ENCODE measurements at places on chromosomes 4 and X.

GRCh38 chr4:152590179-152591031 is 54.5 kb upstream of the FBXW7 start:
- DNase-seq = no peak

GRCh38 chr4:78939667-78940008 is 400 bp upstream of the PAQR3 start:
- no peak for DNase-seq

- DNase-seq = no peak
Observed at GRCh38 chrX:38126179-38126578, 94.5 kb downstream of the SRPX start.

DNA sequence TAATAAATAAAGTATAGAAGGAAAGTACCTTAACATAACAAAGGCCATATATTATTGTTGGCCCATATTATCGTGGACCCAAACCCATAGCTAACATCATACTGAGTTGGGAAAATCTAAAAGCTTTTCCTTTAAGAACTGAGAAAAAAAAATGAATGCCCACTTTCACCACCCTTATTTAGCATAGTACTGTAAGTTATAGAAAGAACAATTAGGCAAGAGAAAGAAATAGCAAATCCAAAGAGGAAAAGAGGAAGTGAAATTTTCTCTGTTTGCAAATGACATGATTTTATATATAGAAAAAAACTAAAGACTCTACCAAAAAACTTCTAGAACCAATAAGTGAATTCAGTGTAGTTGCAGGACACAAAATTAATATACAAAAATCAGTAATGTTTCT is 1854.6 kb downstream of the PCDH7 start:
- no peak for DNase-seq

DNA sequence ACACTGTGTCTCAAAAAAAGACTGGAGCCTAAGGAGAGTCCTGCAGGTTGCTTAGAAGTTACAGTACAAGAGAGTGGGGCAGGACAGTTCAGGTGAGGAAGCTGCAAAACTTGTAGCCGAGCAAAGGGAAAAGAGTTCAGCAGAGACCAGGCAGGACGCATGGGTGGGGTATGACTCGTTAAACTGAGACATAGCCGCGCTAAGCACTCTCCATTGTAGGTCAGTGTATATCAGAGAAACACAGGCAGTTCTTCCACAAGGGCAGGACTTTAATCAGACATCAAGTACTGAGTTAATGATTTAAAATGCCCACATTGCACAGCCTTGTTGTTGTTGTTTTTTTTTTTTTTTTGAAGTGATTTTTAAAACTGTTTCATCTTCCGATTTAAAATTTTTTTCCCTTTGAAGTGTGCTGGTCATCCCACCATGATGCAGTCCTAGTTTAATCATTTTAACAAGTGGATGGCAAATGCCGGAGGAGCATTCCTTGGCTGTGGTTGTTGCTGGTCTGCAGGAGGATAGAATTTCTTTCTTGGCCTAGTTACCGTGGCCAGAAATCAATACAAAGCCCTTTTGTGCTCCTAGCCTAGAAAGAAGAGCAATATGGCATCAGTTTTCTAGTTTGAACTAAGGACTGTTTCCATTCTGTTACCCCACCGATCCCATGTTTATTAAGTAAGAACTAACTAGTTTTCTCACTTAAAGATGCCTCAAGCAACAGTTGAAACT is 10.3 kb downstream of the LAP3 start:
- DNase-seq = no peak

GRCh38 chr4:11424000-11424399 is 4.7 kb downstream of the HS3ST1 start:
- DNase-seq = peak; percentile 12

DNA sequence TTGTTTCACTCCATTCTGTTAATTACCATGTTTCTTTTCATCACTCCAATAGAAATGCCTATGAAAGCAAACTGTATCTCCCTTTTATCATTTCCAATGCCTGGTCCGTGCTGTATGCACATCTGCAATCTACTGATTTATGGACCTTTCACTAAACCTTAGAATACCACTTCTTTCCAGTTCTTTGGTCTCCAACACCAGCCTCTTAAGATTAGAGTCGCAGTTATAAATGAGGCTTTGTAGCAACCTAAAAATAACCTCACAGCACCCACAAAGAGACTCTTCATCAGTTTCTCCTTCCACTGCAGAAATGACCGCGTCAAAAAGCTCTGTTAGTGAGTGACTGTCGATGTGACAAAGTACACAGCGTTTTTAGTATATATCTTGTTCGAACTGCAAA is 282.6 kb downstream of the ADGRA3 start:
- no peak for DNase-seq

GRCh38 chrX:25067271-25068172 is 51.8 kb upstream of the ARX start:
- no peak for DNase-seq

DNA sequence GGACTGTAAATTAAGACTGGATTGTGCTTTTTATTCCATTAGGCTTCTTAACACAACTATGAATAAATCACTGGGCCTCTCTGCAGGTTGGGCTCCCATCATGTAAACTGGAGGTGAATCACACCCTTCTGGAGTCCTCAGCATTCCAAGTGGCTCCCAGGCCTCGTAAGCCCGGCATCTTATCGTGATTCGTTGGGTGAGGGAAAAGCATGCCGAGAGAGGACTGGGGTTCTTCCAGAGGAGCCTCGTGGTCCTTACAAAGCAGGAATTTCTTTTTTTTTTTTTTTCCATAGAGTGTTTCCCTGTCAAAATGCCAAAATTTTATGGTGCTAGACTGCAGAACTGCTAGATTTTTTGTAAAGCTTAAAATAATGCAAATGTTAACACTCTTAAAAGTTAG is 20.0 kb downstream of the CLDN22 start:
- DNase-seq = no peak

GRCh38 chr4:38919494-38919893 is 51.9 kb downstream of the FAM114A1 start:
- no peak for DNase-seq

DNA sequence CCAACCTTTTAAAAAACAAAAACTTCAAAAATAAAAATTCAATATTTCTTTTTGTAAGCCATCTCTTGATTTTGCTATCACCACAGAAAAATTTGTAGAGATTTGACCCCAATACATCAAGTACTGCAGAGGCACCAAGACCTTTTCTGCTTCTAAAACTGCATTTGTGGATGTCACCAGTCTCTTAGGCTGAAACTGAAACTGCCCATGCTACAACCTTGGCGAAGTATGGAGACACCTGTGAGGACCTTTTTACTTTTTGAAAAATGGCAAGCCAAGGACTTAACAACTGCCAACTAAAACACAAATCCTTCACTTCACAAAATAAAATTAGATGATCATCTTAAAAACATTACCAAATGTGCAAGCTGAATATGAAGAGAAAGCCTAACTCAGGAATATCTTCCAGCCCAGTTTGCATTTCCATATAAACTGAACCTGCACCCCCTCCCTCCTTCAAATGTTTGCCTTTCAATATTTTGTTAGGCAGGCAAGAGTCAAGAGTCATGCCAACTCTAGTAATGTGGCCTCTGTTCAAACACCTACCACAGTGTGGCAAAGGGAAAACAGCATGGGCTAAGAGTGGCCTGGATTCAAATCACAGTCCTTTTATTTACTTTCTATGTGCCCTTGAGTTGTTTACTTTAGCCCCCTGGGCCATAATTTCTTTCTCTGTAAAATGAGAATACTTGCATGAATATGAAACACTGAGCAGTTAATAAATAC is 389.4 kb downstream of the OPHN1 start:
- DNase-seq = no peak

DNA sequence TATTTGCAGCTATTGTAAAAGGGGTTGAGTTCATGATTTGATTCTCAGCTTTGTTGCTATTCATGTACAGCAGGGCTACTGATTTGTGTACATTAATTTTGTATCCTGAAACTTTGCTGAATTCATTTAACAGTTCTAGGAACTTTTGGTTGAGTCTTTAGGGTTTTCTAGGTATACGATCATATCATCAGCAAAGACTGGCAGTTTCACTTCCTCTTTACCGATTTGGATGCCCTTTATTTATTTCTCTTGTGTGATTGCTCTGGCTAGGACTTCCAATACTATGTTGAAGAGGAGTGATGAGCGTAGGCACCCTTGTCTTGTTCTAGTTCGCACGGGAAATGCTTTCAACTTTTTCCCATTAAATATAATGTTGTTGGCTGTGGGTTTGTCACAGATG is 48.1 kb downstream of the NPY1R start:
- DNase-seq = no peak

DNA sequence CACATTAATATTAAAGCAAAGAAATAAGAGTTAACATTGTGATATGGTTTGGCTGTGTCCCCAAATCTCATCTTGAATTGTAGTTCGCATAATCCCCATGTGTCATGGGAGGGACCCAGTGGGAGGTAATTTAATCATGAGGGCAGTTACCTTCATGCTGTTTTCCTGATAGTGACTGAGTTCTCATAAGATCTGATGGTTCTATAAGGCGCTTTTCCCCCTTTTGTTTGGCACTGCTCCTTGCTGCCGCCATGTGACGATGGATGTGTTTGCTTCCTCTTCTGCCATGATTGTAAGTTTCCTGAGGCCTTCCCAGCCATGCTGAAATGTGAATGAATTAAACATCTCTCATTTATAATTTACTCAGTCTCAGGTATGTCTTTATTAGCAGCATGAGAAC is 153.8 kb upstream of the GALNT7 start:
- DNase-seq = no peak

DNA sequence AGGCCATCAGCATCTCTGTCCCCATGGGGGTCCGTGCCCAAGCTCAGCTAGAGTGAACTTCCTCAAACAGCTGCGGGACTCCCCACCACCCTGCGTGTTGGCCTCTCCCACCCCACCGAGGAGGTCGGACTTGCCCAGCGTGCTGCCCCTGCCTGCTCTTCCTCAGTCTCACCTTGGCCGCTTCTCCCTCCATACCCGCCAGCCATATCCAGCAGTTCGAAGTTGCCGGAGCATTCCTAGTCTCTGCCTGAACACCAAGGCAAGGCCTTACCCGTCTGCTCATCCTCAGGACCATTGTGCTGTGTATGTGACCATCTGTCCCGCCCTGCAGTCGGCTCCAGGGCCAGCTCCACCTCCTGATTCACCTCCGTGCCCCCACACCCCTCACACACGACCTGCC is 84.5 kb downstream of the WFS1 start:
- DNase-seq = no peak

DNA sequence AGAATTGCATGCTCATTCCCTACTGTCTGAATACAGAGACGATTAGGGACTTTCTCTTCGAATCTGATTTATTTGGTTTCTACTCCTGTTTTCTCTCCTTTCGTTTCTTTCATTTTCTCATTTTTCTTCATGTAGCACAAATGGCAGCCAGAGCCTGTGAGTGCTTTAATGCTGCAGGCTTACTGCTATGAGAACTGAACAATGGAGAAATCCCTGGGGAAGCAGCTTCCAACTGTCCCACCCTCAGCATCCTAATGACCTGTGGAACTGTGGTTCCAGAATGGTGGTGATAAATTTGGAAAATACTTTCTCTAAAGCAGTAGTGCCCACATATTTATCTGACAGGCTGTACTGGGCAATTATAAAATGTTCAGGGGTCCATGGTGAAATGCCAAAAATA is 930.4 kb downstream of the DMD start:
- DNase-seq = no peak

GRCh38 chrX:141185366-141185765 is 8.4 kb upstream of the LDOC1 start:
- no peak for DNase-seq

DNA sequence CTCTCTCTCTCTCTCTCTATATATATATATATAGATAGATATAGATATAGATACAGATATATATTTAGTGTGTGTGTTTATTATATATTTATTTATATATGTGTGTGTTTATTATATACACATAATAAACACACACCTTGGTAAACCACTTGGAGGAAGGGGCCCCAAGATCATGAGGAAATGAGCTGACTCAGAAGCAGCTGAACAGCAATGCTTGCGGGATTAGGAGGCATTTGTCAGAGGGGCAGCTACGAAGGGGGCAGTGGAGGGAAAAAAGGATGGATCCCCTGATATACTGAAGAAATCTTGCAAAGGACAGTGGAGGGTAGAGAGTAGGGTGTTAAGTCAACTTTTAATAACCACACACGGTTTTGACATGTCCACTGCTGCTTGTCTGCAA is 120.0 kb upstream of the SORBS2 start:
- no peak for DNase-seq

DNA sequence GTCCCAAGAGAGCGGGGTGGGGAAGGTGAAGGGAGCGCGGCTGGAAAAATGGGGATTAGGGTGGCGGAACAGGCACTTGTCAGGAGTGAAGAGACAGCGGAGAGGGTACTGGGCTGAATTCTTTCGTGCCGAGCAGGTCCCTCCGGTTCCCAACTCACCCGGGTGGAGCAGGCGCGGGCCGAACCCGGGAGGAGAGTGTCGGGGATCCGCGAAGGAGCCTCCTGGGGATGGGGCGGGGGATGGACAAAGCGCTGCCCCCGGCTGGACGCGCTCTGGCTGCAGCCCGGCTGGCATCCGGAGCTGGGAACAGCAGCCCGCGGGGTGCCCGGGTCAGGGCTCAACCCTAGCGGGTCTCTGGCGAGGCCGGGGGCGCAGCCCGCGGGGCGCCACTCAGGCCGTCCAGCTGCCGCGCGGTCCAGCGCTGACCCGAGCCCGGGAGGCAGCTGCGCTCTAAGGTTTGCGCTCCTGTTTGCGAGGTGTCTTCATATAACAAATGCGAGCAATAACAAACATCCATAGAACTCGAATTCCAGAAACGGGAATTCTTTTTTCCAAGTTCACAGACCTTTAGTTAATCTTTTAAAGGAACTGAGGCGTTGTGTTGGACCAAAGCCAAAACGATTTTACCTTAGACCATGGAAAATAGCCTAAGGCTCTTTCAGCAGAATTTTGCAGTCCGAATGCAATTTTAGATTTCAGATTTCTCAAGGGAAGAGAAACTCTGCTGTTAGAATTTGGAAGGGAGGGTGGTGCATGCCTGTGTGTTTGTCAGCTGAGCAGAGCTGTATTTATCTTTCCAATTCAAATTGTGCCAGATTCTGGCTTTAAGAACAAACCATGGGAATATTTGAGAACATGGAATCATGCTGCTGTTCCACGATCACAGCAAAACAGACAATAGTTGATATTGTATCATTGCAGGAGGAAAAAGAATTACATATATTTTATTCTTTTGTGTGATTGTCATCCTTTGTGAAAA is 744 bp downstream of the NPY5R start:
- no peak for DNase-seq

- DNase-seq = peak; percentile 63
Observed at GRCh38 chrX:76148753-76149152, 24.1 kb upstream of the PBDC1 start.

DNA sequence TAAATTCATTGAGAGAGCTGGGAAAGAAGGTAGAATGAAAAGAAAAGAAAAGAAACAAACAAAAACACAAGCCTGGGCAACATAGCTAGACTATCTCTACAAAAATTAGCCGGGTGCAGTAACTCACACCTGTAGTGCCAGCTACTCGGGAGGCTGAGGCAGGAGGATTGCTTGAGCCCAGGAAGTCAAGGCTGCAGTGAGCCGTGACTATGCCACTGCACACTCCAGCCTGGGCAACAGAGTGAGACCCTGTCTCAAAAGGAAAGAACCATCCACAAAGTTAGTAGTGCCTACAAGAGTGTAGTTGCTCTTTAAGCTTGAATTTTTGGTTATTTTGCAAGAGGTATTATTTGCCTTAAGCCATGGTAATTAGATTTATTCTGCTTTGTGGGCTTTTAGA is 157.7 kb downstream of the CBR4 start:
- no peak for DNase-seq

Measured in CD4-positive, alpha-beta T cell treated with Interleukin-4 for 4 hours (primary cell).